ENCODE measurements at places on chromosomes 7 and 10.

GRCh38 chr7:151274936-151275812, 26.7 kb upstream of the SMARCD3 start:
- no peak for DNase-seq

- DNase-seq, result no peak
These were observed 1.3 kb downstream of the TSPAN13 start for GRCh38 chr7:16754856-16755317.

DNA sequence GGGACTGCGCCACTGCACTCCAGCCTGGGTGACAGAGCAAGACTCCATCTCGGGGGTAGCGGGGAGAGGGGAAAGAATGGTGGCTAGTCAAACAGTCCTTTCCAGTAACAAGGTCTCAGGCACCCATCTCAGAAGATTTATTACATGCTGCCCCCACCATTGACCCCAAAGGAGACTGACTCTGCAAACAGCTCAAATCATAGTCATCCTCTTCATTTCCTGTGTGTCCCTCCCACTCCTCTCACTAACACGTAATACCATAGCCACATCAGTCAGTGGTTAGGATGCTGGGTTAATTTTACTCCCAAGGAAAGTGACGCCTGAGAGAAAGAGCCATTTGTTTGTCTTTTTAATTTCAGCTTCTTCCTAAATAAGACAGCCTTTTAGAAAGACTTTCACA, 56.6 kb upstream of the BET1 start:
- DNase-seq, result peak; percentile 6

GRCh38 chr10:114957122-114957521, 19.1 kb downstream of the TRUB1 start:
- DNase-seq, result no peak

GRCh38 chr10:98399784-98400183, 15.2 kb downstream of the PYROXD2 start:
- no peak for DNase-seq

DNA sequence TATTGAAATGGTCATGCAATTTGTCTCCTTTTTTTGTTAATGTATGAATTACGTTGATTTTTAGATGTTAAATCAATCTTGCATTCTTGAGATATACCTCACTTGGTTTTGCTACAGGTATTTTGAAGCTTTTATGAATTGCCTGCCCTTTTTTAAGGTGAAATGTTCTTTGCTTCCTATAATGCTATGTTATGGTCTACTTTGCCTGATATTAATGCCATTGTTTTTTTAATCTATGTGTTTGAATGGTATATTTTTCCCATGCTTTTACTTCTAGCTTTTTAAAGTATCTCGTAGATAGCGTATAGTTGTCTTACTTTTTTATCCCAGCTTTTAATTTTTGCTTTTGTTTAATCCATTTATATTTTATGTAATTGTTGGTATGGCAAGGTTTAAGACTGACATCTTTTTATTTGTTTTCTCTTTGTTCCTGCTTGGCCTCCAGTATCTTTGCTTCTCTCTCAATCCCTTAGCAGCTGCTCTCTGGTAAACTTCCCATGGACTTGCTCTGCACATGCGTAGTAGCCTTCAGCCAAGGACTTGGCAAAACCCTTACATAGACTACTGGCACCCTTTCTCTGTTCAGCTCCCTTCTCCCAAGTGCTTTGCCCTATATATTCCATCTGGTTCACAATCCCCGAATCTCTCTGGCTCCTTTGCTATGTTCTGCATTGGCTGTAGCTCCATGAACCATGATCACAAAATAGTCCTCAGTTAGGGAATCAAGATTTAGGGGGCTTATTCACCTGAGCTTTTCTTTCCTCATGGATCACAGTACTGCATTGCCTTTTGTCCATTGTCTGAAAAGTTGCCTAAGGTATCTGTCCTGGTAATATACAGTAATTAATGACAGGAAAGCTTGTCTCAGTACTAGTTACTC, 8.4 kb downstream of the TRIM24 start:
- no peak for DNase-seq

GRCh38 chr7:139875821-139876241, 46.8 kb downstream of the TBXAS1 start:
- DNase-seq, result no peak

GRCh38 chr10:29508554-29509244, 126.1 kb downstream of the SVIL start:
- DNase-seq, result no peak

- no peak for DNase-seq
These were observed 447.4 kb upstream of the PFKP start for GRCh38 chr10:2619916-2620315.

DNA sequence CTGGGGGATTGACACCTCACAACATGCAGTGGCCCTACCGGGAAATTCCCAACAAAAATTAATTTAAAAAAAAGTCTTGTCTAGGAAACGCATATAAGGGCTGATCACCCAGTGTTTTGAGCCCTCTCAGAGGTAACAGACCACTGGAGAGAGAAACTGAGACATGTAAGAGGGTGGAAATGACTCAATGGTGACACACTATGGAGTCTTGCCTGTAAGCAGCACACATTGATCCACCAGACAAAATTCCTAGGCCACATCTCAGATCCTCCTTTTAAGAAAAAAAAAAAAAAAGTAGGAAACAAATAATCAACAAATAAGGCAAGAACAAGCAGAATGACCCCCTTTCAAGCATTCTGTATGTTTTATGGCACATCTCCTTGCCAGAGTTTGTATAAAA, 296.2 kb downstream of the MAGI2 start:
- DNase-seq, result no peak

- DNase-seq, result no peak
These were observed 490.2 kb upstream of the IGFBP3 start for GRCh38 chr7:46411236-46411635.

GRCh38 chr7:105206985-105207384, 181.7 kb downstream of the SRPK2 start:
- DNase-seq, result no peak

DNA sequence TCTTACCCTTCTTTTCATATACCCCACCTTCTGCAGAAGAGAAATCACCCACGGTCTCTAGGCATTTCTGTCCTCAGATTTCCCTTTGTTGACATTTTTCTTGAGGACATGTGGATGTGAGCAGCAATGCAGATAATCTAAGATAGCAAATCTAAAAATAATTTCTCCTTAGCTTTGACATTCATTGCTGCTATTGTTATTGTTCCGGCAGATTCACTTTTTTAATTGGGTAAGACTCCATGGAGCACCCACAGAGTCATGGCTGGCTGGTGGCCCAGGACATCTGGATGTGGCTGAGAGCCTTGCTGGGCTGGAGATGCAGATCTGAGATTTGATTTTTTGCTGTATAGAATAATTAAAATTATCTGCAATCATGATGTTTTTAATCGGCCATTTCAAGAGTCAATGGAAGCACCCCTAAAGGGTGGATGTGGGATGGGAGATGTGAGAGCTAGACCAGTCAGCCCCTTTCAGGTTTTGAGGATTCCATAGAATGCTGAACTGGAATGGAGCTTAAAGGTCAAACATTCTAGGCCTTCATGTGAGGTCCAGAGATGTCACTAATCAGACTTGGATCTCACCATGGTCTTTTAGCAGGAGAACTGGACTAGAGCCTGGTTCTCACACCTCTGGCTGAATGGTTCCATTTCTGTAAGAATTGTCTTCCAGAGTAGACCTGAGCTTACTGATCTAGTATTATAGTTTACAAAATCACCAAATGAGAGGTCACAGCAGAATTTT, 37.5 kb downstream of the TAS2R41 start:
- DNase-seq, result no peak

GRCh38 chr7:88835147-88835728, 39.7 kb upstream of the TEX47 start:
- DNase-seq, result peak; percentile 24

DNA sequence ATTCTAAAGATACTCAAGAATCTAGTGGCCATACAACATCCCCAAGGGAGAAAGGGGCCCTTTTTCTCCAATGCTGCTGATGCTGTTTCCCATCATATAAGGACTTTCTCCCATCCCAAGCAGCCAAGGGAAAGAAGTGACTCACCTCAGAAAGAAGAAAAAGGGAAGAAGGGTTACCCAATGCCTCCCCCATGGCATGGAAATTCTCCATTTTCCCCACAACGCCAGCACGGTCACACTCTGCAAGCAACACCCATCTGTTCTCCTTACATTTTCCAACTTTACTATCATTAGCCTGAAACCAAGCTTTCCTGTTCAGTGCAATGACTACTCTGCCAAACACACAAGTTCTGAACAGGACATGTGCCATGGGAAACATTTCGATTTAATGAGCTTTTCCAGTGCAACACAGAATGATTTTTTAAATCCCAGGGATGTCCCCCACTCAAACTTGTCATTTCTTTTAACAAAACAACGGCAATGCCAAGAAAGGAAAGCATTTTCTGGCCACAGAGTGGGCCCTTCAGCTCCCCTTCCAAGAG, 67.9 kb downstream of the PTPRN2 start:
- no peak for DNase-seq

DNA sequence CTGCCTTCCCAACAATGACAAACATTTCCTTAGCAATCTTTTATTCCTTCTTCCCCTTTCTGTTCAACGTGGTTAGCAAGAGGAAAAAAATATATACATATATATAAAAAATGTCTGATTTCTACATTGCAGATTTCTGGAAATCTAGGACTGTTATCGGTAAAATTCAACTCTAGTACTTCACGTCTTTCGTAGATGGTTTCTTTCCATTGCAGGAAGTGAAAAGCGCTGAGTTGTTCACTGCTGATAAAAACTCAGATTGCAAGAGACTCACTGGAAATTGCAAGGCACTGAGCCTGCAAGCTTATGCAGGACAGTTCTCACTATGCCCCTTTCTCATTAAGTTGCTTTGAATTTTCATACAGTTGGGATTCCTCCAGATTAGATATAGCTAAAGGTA, 23.9 kb downstream of the KIN start:
- DNase-seq, result no peak

- no peak for DNase-seq
These were observed 84.6 kb upstream of the GHITM start for GRCh38 chr10:84054743-84055142.

- DNase-seq, result peak; percentile 21
These were observed 68.6 kb downstream of the NSUN6 start for GRCh38 chr10:18582803-18583202.

- DNase-seq, result no peak
These were observed 1.1 kb downstream of the BAZ1B start for GRCh38 chr7:73520673-73521635.

DNA sequence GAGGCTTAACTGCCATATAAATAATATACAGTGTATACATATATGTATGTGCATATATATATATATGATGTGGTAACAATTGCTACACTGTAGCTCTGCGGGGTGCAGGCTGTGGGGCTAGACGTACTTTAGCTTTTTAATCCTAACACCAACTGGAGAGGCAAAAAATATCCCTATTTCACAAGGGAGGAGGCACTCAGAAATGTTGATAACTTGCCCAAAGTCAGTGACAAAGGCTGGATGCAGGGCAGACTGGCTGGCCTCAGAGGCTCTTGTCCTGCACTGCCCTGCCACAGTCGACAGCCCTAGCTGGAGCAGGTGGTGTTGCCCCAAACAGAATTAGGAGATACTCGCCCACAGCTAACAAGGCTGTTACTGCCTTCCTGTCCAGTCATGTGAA, 1.5 kb upstream of the RELN start:
- no peak for DNase-seq

DNA sequence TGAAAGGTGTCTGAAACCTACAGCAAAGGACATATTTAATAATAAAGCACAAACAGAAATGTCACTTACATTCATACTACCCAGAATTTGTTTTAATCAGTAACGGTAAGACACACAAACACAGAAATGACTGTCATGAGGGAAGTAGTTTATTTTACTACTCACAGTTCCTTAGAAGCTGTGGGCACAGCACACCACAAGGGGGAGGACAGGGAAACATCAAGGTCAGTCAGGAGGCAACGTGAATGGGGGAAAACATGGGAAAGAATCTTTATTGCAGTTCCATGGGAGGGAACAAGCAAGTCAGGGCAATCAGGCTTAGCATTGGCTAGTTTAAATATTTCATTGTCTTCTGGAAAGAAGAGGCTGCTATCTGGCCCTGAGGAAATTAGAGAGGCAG, 123.8 kb upstream of the PDSS1 start:
- no peak for DNase-seq

GRCh38 chr7:106844279-106844997, 20.6 kb upstream of the PIK3CG start:
- DNase-seq, result no peak

GRCh38 chr7:39099146-39099545, 121.4 kb downstream of the POU6F2 start:
- no peak for DNase-seq

- no peak for DNase-seq
These were observed 19.9 kb upstream of the PCGF5 start for GRCh38 chr10:91200314-91201212.

DNA sequence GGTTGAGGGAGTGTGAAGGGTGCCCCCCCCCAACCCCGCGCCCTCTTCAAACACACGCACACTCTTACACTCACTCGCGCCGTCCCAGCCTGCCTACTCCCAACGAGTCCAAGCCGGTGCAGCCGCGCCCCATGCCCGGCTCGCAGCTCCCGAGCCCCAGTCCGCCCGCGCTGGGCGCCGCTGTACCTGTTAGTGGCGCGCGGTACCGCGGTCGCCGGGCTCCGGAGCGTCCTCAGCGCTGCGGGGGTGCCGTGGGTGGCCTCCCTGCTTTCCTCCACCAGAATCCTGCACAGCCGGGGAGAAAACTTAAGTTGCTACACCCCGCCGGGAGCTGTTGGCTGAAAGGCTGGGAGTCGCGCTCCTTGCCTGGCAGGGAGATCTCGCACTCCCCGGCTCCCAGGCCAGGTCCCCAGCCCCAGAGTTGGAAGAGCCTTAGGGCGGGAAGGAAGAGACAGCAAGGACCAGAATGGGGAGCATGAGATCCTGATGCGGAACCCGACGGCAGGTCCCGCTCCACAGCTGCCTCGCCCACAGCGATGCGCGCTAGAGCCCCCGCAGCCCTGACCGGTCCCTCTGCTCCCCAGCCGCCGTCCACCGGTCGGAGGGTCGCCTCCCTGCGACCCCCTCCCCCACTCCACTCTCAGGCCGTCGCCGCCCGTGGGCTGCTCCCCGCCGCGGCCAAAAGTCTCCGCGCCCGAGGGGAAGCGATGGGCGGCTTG, 863 bp downstream of the ST8SIA6 start:
- DNase-seq, result peak; percentile 33

- no peak for DNase-seq
These were observed 38.6 kb upstream of the MXI1 start for GRCh38 chr10:110168601-110169481.

- DNase-seq, result peak; percentile 4
These were observed 372.4 kb downstream of the SUGCT start for GRCh38 chr7:40507166-40507565.

GRCh38 chr7:157567666-157568065, 230.9 kb downstream of the DNAJB6 start:
- DNase-seq, result no peak

GRCh38 chr10:51342381-51342780, 268.1 kb downstream of the PRKG1 start:
- DNase-seq, result no peak

- no peak for DNase-seq
These were observed 140.0 kb downstream of the MBL2 start for GRCh38 chr10:52632591-52632990.
